H4 (cell line): ENCODE measurements at places on chromosomes 7 and 10.

DNA sequence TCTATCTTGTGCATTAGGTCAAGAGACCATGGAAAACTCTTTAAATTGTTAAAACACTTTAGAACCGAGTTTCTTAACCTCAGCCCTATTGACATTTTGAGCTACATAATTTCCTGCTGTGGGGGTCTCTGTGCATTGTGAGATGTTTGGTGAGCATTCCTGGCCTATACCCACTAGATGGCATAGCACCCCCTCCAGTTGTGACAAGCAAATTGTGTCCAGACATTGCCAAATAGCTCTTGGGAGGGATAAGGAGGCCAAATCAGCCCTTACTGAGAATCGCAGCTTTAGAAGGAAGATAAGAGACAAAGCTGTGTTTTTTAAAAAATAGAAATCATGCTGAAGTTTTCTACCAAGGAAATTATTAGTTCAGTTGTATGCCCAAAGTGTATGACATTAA, 1158.5 kb upstream of the C7orf33 start:
- DNase-seq = peak; percentile 26

DNA sequence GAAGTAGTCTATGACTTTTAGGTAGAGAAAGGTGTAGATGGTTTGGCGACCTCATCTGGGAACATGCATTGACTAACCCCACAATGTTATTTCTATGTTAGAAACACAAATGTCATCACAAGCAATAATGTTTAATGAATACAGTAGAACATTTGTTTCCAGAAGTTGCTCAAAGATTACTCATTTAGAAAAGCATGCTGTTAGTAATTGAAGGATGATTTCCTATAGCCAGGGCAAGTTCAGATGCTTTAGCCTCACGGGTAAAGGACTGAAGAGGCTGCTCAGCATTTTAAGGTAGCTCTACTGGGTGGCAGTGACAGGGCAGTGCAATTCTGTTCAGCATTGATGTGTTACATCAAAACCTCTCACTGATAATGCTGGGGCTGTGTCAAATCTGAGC, 199.3 kb upstream of the FZD1 start:
- no peak for DNase-seq

DNA sequence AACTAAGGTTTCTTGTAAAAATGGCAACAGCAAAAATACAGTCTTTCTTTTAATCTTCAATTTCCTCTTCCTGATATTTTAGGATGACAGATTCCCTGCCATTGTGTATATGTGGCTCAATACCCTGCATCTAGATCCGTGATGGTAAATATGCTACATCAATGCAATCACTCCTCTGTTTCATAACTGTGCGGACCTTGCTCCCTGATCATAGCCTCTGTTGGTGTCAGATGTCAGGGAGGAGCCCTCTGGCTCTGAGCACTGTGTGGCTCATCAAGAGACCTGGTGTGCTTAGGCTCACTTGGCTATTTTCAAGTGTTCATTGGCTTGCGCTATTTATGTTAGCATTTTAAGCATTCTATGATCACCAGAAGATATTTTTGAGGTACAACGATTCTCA, 33.0 kb upstream of the AGR3 start:
- no peak for DNase-seq

- no peak for DNase-seq
Observed at GRCh38 chr10:47239211-47239610, 60.8 kb upstream of the GDF10 start.

DNA sequence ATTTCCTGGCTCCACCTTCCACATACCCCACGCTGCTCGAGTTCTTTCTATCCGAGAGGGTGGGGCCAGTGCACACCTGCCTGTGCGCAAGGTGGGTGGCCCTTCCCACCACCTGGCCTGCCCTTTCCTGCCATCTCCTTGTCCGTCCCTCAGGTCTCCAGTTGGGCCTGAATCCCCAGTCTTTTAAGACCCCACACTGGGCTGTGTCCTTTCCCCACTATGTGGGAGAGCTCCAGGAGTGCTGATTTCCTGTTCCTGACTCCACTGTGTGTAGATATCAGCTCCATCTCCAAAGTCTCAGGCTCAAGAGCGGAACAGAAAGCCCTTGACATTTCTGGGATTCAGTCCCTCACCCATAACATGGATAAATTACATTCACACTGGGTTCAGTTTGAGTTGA, 20.1 kb downstream of the LHPP start:
- no peak for DNase-seq

- no peak for DNase-seq
Observed at GRCh38 chr7:108376206-108376605, 80.0 kb downstream of the NRCAM start.

- DNase-seq = no peak
Observed at GRCh38 chr7:157905651-157906461, 569.1 kb downstream of the DNAJB6 start.

DNA sequence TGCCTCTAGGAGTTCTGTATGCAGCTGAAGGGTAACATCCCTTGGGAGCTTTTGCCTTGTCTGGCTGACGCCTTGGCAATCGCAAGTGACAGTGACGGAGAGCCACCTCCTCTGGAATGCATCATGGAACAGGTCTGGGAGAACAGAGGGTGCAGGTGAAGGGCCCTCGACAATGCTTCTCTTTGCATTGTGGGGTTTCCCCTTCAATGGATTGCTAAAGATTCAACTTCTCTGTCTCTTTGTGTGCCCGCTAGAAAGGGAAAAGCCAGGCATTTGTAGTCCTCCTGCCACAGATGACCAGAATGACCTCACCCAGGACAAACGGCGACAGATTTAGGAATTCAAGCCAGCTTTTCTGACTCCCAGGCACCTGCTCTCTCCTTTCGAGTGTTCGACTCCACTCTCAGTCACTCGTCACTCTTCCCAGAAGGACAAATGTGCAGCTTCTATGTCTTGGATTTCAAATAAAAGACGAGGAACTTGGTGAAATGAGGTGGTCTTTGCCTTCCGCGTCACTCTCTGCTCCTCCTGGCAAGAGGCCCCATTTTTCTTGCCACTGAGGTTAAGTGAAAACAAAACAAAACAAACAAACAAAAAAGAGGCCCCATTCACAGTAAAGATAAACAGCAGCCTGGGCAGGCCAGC, 26.1 kb downstream of the IL2RA start:
- no peak for DNase-seq

- no peak for DNase-seq
Observed at GRCh38 chr7:135448753-135449152, 61.1 kb downstream of the CNOT4 start.

DNA sequence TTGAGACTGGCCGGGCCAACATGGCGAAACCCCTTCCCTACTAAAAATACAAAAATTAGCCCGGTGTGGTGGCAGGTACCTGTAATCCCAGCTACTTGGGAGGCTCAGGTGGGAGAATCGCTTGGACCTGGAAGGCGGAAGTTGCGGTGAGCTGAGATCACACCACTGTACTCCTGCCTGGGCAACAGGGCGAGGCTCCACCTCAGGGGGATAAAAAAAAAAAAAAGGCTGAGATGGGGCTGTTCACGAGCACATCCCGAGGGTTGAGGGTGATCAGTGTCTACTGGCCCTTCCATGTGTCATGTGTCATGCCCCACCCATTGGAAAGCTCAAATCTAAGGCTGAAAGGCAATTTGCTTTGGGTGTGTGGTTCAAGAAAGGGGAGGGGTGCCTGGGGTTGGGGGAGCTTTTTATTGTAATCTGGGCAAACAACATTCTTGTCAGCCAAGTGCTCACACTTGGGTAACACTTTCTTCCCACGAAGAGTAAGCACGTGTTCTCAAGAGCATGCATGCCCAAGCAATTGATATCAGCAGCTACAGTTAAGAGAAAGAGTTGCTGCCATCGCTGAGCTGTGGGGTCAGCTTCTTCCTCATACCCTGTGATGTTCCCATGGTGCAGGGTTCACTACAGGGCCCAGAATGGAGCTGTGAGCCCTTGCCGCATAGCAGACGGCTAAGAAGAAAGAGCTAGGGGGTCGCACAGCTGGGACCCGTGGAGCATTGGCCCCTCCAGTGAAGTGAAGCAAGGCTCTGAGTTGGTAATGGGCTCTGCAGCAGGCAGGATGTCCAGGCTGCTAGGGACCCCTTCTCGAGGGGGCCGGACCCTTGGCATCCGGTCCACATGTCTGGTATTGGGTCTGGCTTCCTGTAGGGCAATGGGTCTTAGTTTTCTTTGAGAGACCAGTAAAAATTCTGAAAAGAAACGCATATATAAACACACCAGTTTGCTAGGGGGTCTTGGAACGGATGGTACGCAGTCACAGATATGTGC, 9.9 kb upstream of the ACSL5 start:
- no peak for DNase-seq

DNA sequence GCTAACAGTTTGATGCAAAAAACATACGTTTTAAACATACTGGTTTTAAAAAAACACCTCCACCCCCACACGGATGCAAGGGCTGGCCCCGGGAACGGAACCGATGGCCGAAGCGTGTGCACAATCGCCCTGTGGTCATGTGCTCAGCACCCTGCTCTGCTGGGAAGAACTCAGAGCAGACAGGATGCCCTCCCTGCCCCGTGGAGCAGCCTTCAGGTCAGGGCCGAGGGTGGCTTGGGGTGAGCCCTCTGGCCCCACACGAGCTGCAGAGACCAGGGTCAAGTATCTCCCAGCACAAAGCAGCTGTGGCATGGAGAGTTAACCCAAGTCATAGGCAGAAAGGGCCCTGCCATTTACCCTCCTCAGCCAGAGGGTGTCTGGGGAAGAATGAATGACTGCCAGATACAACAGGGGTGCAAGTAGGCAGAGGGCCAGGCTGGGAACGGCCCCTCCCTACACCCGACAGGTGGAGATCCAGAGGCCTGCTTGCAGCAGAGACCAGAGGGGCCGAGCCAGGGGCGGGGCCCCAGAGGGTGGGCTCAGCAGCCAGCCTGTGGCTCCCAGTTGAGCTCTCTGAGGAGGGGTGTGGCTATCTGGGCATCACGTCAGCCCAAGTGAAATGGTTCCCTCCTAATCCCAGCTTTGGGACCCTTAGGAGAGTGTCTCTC, 56.8 kb downstream of the ZRANB1 start:
- DNase-seq = no peak

GRCh38 chr7:82740246-82740848, 296.8 kb upstream of the CACNA2D1 start:
- peak; percentile 69 for DNase-seq

GRCh38 chr7:44325811-44326241, 432 bp upstream of the CAMK2B start:
- DNase-seq = peak; percentile 15

- DNase-seq = no peak
Observed at GRCh38 chr10:101630633-101630920, 42.5 kb downstream of the DPCD start.

GRCh38 chr10:127698886-127699285, 38.1 kb upstream of the FOXI2 start:
- no peak for DNase-seq

DNA sequence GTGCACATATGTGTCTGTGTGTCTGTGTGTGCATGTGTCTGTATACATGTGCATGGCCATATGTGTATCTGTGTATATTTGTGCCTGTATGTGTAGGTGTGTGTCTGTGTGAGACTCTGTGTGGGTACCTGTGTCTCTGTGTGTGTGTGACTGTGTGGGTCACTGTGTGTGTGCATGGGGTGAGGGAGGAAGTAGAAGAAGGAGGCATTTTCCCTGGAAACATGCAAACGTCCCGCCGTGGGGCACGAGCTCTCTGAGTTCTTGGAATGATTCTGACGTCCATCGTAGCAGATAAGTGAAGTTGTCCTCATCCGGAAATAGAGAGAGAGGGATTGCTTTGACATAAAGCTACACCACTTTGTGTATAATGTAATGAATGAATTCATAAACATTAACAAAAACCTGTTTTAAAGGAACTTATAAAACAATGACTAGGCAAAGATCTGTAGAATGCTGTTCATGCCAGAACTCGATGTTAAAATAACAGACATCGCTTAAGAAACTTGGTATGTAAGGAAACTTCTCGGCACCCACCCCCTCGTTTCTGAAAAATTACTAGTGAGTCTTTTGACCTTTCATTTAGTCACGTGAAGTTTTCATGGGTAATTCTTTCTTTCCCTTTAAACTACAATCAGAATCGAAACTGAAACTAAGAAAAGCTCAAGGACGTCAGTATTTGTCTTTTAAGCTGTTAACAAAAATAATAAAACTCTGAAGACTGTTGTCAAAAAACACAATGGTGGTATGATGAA, 43.6 kb upstream of the KLF6 start:
- DNase-seq = peak; percentile 58

- no peak for DNase-seq
Observed at GRCh38 chr7:99170730-99171074, 26.8 kb upstream of the SMURF1 start.

- no peak for DNase-seq
Observed at GRCh38 chr7:18638594-18639452, 143.3 kb downstream of the HDAC9 start.

GRCh38 chr7:36037121-36037662, 115.9 kb upstream of the EEPD1 start:
- DNase-seq = peak; percentile 98

GRCh38 chr7:24492576-24492975, 80.7 kb upstream of the PALS2 start:
- no peak for DNase-seq

GRCh38 chr7:125899577-125899976, 970.0 kb upstream of the POT1 start:
- no peak for DNase-seq

DNA sequence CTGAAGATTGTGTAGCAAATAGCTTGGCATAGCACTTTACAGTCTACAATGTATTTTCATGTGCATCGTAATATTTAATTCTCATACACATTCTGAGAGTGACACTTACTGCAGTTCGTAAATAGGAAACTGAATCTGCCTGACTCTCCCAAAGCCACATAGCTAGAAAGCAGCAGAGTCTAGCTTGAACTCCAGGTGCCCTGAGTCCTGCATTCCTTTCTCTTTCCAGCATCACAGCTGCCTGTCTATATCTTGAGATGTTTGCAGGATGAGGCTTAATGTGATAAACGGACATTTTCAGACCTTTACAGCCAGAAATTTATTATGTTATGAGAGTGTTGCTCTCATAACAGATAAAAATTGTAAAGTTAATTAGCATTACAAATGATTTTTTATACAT, 132.9 kb upstream of the PLXDC2 start:
- no peak for DNase-seq

GRCh38 chr7:103990991-103991390, 1.5 kb upstream of the RELN start:
- no peak for DNase-seq

GRCh38 chr10:67602268-67602950, 93.6 kb downstream of the CTNNA3 start:
- peak; percentile 41 for DNase-seq

- DNase-seq = no peak
Observed at GRCh38 chr10:48477616-48478015, 127.3 kb downstream of the ARHGAP22 start.

DNA sequence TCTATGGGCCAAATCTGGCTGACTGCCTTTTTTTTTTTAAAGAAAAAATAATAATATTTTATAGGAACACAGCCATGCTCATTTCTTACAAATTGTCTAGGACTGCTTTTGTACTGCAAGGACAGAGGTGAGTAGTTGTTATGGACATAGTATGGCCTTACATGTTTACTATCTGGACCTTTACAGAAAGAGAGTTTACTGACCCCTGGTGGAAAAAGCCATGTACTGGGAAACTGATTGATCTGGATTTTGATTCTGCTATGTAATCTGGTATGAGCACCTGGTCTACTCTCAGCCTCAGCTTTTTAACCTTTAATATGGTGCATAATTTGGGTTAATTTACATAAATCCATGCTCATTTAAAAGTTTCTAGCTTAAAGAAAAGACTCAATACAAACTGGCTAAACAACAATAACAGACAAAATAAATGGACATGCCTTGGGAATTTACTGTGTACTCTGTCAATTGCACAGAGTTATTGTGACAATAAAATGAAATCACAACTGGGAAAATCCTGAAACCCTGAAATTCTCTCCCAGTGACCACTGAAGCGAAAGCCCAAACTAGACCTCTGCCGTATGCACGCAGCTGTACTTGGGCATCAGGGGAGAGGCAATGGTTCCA, 260.7 kb downstream of the BMPER start:
- peak; percentile 38 for DNase-seq

- no peak for DNase-seq
Observed at GRCh38 chr10:102492344-102492939, 10.1 kb downstream of the ACTR1A start.
